ENCODE measurements at places on chromosomes 4 and X.
A peak's percentile ranks its signal among the peaks of the same experiment; 100 is the strongest.

GRCh38 chr4:41723286-41723685, 25.2 kb downstream of the PHOX2B start:
- no peak for DNase-seq

- DNase-seq, result no peak
Measured at GRCh38 chrX:114797494-114797893, 213.6 kb downstream of the HTR2C start.

GRCh38 chr4:2274320-2275043, 12.6 kb upstream of the MXD4 start:
- DNase-seq, result no peak

DNA sequence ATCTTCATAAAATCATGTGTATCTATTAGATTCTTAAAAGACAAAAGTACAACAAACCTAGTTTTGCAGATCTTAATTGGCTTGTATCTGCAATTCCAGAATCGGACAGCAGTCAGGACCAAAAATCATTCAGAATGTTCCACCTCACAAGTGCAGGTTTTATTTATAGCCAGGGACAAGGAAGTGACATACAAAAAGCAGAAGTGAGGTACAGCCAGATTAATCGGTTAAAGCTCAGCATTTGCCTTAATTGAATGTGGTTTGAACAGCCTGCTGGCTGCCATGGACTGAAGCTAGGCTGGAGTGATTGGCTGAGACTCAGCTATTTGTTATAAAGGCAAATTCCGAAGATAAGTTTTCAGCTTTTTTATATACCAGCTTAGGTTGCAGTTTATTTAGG, 932.6 kb downstream of the C4orf33 start:
- DNase-seq, result peak; percentile 43

- DNase-seq, result peak; percentile 94
Measured at GRCh38 chr4:94827481-94828110, 69.8 kb downstream of the BMPR1B start.

DNA sequence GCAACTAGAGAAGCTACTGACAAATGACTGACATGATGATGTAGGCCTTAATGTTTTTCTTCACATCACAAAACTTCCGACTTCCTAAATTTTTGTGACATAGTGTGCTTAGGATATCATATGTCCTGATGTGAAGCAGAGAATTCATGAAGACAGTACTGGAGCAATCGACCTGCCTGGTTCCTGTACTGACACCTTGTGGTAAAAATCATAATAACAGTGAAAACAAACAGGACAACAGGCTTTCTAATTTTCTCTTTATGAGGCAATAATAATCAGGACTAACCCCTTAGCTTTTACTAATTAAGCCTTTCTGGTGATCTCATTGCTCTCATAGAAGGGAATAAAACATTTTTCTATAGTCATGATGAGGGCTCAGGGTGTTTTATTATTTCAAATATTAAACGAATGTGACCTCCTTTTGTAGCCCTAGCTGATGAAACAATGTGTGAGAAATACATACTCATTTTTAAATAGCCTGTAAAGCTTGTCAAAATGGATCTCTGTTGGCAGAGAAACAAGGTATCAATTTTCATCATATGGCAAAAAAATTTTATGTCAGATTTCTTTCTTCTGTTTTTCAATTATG, 158.4 kb downstream of the TENT5D start:
- DNase-seq, result peak; percentile 43

GRCh38 chrX:95889279-95889678, 795.4 kb upstream of the DIAPH2 start:
- peak; percentile 56 for DNase-seq

- peak; percentile 53 for DNase-seq
Measured at GRCh38 chr4:86043755-86044592, 315.9 kb downstream of the MAPK10 start.
